IPS DF 19.7 (cell line): ENCODE measurements at places on chromosomes 4 and X.

DNA sequence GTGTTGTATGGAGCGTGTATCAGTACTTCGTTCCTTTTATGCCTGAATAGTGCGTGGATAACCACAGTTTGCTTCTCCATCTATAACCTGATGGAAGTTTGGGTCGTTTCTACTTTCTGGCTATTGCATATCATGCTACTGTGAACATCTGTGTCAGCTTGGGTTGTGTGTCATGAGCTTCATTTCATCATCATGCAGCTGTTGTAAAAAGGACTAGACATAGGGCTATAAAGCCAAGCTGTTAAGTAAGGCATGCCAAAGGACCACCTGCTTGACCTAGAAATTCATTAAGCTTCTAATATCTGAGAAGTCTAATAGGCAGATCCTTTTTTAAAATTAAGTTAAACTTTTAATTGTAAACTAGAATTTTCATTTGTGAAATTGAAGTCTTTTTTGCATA, 18.4 kb downstream of the SMS start:
- no peak for DNase-seq

- DNase-seq, result no peak
Observed at GRCh38 chrX:71667328-71668247, at the start of gene LOC101059915. LOC101059915 (plus strand) TSS chrX:71667546.

DNA sequence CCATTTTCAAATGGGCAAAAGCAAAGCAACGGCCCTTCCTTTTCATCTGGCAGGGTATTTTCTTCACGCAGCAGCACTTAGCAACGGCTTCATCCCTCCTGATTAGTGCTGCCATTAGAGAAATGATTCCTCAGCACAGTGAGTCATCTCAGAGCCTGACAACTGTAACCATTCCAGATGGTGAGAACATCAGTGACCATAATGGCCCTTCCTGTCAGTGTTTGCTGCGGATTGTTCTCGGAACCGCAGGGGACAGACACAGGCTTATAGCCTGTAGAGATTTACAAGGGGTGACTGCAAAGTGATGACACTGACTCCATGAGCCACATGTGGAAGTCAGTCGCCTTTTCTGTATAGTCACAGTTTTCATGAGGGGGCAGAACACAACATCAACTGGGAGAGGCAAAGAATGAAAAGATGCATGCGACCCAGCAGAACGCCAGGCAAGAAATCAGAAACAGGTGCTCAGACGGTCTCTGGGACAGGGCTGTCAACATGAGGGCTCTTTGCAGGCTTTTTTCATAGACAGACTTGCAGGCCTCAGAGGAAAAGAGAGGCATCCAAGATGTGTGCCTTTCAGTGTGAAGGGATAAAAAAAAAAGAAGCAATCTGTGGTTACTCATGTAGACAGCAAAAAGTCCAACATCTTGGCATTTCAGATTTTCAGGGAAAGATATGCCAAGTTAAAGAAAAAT, 69.9 kb upstream of the FBXW7 start:
- no peak for DNase-seq

- DNase-seq, result no peak
Observed at GRCh38 chr4:41125558-41126311, 88.6 kb downstream of the APBB2 start.

DNA sequence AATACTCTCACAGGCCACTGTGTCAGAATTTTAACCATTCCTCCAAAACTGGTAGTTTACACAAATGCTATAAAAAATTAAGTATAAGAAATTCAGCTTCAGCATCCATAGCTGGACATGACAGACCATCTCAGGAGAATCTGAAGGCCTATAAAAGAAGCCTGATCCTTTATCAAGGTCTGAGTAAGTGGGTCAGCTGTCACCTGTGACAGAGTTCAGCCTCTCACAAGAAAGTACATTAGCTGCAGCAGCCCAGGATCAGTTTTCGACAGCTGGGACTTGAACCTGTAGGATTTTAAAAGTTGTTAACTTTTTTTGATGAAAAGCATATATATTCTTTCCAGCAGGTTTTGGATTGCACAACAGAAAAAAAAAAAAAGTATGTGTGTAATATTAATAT, 60.7 kb downstream of the PPP3CA start:
- no peak for DNase-seq

DNA sequence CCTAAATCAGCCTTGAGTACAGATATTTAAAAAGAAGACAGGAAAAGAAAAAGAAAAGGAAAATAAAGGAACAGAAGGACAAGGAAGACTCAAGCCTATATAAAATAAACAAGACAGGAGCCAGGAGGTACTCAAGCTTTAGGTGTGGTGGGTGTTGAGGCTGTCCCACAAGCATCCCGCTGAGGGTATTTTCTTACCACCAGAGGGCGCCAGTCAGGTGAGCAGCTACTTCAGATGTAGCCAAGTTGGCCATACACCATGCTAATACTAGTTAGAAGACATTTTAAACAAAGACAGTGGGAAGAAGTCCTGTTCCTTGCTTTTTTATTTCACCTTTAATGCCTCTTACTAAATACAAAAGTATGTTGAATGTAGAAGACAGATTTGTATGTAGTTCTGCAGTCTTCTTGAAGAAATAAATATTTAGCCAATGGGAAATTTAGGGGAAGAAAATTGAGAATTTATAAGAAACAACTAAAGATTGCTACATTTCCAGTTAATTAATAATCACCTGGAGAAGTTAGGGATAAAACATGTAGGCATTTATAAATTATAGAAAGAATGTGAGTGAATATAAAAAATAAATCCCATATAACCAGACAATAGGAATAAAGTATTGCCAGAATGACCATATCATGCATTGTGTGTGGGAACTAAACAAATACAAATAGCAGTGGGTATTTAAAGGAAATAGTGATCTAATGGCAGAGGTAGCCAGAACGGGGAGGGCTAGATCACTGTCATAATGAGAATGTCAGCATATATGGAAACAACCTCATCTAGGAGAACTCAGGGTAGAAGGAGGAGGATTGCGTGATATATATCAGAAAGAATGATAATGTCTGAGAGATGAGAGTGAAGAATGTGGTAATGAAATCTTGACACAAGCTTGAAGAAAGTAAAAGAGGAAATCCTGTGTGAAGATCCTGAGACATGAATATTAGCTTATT, 71.0 kb downstream of the MTHFD2L start:
- DNase-seq, result no peak

DNA sequence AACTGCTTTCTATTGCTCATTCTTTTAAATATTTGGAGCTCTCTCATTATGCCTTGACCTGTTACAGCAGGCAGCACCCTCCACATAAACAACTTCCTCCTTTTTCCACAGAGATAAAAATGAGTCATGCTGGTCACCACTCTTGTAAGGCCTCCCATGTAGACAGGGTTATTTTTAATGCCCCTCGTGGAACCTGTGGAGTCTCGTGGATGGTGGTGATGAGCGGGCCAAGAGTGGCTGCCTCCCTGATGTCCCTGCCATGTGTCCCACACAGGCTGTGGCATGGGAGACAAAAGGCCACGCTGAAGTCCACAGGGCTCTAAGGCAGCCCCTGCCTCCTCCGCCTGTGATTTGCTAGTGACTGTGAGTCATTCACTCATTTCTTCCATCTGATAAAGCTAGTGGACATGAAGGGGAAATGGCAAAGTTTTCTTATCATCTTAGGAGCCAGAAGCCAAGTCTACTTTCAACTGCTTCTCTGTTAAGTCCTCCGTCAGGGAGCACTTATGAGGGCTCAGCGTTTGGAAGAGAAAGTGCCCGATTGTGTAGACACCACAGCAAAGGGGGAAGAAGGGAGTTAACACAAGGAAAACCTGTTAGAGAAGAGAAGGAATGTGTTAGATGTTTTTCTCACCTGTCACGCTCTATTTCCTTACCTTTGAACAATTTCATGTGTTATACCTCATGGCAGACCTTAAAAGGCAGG, 121.6 kb upstream of the FAT1 start:
- no peak for DNase-seq

DNA sequence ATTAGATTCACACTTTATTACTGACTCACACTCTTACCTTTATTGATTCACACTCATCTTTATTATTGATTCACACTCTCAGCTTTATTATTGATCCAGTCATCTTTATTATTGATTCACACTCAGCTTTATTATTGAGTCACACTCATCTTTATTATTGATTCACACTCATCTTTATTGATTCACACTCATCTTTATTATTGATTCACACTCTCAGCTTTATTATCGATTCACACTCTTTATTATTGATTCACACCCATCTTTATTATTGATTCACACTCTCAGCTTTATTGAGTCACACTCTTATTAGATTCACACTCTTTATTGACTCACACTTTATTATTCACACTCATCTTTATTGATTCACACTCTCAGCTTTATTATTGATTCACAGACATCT, 31.3 kb downstream of the HTRA3 start:
- no peak for DNase-seq

DNA sequence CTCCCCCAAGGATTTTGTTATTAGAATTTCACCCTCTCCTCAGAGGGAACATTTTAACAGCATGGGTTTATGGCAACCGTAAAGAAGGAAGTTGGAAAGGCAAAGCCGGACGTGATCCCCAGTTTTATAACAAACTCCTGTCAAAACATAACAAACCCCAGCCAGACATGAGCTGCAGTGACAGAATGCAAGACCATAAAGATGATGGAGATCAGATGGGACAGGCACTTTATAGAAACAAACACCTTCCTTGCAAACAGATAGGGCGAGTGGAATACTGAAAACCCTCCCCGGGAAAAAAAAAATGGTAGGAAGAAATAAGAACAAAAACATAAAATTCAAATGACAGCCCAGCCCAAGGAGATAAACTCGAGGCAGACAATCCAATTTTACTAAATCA, 281.4 kb downstream of the LDB2 start:
- no peak for DNase-seq

DNA sequence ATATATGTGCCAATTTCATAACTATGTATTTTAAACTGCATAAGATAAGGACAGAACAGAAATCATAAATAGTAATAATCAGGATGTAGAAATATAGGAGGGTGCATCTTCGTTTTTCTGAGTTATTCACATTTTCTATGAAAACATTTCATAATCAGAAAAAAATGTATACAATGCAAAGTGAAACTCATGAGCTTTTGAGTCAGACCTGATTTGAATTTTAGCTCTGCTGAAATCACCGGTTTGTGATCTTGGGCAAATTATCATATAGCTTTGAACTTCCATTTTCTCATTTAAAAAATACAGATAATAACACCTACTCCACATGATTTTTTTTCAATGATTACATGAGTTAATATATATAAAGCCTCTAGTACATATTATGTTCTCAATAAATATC, 106.9 kb downstream of the KDR start:
- no peak for DNase-seq

DNA sequence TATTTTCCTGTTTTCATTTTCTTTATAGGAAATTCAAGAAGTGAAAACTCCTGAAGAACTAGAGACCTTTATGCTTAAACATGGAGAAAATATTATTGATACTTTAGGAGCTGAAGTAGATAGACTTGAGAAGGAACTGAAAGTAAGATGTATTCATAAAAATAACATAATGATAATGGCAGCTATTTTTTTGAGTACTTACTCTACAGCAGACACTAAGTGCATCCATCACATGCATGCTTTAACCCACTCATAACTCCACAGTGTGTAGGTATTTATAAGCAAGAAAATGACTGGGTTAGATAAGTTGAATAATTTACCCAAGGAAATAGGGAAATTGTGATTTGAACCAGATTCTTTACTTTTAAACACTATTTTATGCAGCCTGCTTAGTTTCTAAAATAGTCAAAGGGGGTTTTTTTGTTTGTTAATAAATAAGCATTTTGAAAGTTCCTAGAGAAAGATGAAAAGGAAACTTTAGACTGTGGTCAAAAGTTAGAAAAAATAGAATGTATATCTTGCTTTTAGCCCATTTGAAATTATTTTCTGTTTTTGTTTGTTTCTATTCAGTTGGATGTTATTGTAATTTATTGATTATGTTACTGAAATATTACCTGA, 74.2 kb downstream of the BEND4 start:
- no peak for DNase-seq

- DNase-seq, result no peak
Observed at GRCh38 chr4:118206627-118207026, 146.2 kb downstream of the PRSS12 start.

- DNase-seq, result no peak
Observed at GRCh38 chr4:75584067-75584466, 28.2 kb downstream of the ODAPH start.

DNA sequence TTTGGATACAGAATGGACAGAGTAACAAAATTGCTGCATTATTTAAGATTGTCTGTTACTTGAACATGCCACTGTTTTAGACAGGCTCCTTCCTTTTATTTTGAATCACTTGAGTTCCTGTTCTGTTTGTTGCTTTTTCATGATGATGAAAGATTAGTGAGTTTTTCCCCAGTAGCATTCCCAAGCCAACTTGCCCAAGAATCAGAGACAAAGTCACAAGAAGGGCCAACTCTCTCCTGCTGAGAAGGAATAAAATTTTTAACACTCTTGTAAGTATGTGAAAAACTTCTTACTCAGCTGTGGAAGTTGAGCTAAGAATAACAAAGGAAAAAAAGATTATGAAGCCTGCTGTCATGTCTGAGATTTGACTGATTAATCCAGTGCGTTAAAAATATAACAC, 104.2 kb downstream of the KLHL8 start:
- DNase-seq, result no peak

DNA sequence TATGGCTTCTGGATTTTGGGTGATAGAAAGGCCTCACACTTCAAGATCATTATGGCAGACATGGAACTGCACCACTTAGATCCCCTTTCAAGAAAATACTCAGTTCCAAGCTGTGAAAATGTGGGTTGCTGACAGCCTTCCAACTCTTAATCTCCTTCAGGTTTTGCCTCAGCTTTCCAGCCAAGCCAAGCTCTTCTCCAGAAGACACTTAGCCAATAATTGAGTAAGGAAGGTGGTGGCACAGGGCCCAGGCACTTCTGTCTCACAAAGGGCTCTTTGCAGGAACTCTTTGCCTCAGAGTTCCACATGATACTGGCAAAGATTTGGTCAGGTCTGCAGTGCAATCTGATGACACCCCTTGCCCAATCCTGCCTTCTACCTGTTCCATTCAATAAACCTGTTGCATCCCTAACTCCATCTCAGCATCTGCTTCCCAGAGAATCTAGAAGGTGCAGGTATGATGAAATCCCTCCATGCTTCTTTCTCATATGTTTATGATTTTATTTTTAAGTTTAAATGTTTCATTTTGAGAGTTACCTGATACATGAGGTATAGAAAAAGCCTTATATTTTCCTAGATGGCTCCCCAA, 30.6 kb downstream of the ANXA5 start:
- DNase-seq, result no peak

GRCh38 chr4:156335721-156336120, 382.1 kb upstream of the CTSO start:
- DNase-seq, result no peak

DNA sequence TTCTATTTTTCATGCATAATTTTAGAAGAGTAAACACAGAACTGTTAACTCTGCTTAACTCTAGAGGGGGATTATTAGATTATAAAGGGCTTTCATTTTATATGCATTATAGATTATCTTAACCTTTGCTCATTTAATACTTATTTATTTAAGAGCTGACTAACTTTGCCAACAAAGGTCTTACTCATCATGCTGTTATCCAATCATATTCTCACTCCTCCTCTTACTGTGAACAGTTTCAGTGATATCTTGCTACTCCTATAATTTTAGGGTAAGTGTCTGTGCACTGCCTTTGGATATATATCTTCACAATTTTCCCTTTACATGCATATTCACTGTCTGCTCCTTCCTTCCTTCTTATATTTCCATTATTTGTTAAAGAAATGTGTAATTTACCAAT, 1814.9 kb downstream of the STIM2 start:
- no peak for DNase-seq

GRCh38 chr4:13471400-13471799, 12.7 kb downstream of the RAB28 start:
- no peak for DNase-seq

- no peak for DNase-seq
Observed at GRCh38 chr4:107835406-107835805, 10.7 kb downstream of the SGMS2 start.

GRCh38 chr4:24244663-24245490, 339.5 kb downstream of the DHX15 start:
- no peak for DNase-seq
